Type B pancreatic cell (in vitro differentiated cells): ENCODE measurements at places on chromosomes 12 and 14. TPM values are rescaled to one million over a fixed set of nuclear protein-coding genes. Genes with fewer than 3 reads are reported as not detected.

DNA sequence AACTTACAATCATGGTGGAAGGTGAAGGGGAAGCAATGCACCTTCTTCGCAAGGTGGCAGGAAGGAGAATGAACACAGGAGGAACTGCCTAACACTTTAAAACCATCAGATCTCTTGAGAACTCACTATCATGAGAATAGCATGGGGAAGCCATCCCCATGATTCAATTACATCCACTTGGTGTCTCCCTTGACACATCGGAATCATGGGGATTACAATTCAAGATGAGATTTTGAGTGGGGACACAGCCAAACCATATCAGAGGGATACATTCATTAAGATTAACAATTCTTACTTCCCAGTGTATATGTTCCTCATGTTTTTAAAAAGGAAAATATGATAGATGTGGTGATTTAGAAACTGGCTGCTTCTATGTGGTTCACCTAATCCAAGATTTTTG is 117.9 kb downstream of the PDE3A start:
- no peak for DNase-seq

GRCh38 chr12:113537046-113537750 is 65.5 kb upstream of the LHX5 start:
- no peak for DNase-seq

DNA sequence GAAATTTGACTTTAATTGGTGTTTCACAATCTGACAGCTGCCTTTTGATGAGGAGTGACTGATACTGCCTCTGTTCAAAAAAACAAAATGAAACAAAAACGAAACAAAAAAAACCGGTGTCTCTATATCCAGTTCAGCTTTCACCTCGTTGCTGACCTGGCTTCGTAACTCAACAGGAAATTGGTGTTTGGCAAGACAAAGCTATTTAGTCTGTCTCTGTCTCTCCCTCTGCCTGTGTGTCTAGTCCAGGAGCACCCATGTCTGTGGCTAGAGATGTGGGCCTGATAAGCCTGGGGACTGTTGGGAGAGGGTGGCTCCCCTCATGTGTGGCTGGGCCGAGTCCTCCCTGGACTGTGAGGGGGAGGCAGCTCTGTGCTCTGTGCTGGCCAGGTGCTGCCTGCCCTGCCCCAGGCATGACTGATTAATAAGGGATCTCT is 11.3 kb downstream of the CACNA1C start:
- no peak for DNase-seq

DNA sequence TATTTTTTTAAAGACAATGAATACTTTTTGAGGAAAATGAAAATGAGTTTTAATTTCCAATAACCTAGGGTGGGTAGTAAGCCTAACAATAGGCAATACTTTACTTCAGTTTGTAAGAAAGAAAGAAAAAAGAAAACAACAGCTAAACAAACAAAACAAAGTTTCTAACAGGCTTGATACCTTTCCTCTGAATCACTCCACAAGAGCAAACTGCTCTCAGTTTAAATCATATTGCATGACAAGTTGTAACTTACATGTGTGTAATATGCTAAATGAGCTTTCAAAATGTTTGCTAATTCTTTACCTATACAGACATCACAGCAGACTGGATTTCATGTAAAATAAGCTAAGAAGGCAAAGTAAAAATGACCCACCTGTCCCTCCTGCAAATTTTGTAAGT is 6.7 kb upstream of the LMO3 start:
- no peak for DNase-seq

- DNase-seq = no peak
These were observed 1.5 kb downstream of the GSTZ1 start for GRCh38 chr14:77322250-77322902.

GRCh38 chr14:36747411-36748184 is 85.9 kb downstream of the PAX9 start:
- no peak for DNase-seq

GRCh38 chr12:71312768-71313403 is 126.7 kb upstream of the LGR5 start:
- DNase-seq = no peak

DNA sequence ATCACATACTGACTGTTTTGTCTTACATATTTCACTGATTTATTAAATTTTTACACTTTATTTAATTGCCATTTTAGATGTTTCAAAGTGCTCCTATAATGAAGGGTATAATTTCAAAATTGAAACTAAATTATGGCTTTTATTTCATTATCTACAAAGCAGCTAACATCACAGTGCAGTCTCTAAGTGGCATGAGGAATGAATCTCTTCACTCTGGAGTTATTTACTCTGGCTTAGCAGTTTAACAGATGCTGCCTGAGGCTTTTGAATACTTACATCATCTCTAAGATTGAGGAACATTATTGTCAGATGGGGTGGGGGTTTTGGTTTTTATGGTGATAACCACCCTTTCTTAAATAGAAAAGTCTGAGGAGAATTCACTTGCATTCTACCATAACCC is 386.4 kb downstream of the TRHDE start:
- DNase-seq = no peak

DNA sequence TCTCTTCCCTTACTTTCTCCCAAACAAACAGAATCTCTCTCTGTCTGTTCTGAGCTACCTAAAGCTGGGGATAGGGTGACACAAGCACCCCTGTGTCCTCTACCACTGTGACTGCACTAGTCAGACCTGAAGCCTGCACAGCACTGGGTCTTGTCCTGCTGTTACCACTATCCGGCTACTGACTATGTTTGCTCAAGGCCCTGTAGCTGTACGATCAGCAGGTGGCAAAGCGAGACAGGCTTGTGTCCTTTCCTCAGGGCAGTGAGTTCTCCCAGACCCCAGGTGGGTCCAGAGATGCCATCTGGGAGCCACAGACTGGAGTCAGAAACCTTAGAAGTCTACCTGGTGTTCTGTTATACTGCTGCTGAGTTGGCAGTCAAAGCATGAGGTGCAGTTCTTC is 116.4 kb downstream of the NUBPL start:
- DNase-seq = no peak

DNA sequence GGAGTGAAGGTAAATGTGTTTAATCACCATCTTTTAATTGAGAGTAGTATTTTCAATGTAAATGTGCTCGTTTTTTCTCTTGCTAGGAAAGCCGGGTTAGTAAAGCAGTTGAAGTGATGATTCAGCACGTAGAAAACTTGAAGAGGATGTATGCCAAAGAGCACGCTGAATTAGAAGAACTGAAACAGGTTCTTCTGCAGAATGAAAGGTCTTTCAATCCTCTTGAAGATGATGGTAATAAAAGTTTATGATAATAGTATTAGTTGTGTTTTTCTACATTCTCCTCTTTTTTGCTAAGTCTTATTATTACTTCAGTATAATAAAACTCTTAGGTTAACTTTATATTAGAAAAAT is 93.9 kb downstream of the DNAI7 start:
- DNase-seq = no peak

GRCh38 chr14:100611811-100612480 is 24.7 kb upstream of the BEGAIN start:
- DNase-seq = no peak

DNA sequence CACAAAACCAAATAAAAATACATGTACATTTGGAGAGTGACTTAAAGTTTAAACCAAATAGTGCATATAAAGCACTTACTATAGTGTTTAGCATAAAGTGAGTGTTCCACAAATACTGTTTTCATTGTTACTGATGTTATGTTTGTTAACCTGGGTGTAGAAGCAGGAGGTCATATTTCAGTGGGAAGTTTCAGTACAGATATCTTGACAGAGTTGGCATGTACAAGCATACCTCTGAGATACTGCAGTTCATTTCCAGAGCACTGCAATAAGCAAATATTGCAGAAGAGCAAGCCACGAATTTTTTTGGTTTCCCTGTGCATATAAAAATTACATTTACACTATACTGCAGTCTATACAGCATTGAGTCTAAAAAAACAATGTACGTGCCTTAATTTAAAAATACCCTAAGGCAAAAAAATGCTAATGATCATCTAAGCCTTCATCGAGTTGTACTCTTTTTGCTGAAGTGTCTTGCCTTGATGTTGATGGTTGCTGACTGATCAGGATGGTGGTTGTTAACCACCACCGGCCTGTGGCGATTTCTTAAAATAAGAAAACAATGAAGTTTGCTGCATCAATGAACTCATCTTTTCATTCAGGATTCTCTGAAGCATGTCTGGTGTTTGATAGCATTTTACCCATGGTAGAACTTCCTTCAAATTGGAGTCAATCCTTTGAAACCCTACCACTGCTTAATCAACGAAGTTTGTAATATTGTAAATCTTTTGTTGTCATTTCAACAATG is 361.1 kb upstream of the RPL10L start:
- no peak for DNase-seq

DNA sequence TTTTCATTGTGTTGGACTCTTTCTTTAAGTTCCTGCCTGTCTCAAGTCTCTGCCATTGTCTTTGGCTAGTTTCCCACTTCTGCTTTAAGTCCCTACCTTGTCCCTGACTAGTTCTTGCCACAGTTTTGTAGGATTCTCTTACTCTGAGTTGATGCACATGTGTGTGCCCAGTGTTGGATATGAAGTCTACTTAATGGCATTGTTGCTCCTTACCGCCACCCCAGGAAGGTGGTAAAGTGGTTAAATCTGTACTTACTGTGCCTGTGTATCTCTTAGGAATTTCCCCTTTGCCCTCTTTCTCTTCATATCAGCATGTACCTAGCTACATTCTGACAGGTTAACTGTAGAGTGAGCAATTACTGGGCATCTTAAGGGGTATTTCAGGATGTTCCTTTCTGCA is 227.1 kb downstream of the NUBPL start:
- no peak for DNase-seq

DNA sequence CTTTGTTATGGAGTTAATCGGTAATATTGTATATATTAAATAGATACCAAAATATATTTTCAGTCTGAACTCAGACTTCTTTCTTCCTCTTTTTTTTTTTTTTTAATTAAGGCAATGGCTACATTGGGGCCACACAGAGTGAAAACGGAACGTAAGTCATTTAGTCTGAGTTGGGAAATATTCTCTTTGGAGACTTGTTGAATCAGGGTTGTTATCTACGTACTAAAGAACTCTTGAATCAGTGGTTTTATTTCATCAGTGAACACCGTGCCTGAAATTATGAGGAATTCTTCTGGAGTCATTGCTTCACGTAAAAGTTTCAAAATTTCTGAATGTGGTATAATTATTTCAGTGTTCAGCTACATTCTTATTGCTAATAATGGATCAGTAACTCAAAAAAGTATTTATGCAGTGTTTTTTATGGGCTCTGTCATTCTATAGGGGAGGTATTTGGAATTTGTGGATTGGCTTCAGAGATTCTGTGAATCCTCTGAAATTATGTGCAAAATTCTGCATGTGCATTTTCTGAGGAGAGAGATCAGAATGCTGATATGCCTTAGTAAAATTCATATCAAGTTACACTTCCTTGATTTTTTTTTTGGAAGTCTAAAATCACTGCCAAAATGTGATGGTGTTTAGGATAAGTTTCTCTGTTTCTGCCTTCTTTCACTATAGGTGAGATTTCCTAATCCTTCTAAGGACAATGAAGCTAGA is 39.6 kb downstream of the BRMS1L start:
- DNase-seq = no peak

DNA sequence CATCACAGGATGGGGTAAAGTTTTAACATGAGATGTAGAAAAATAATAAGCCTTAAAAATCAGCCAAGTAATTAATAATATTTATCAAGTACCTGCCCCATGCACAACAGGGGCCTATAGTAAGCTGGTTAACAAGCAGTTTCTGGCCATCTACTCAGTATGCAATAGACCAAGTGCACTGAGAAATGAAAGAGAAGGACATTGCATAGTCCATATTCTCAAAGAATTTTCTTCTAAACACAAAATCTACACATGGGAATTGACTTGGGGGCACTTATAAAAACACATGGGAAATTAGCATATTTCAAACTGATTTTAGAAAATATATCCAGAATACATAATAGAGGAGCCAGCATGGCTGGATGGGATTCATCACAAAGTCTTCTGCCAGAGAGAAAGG is 109.5 kb downstream of the DIO2 start:
- DNase-seq = no peak

- no peak for DNase-seq
These were observed 12.3 kb downstream of the IFI27L1 start for GRCh38 chr14:94093418-94093817.

GRCh38 chr12:45183246-45183645 is 32.6 kb upstream of the ANO6 start:
- DNase-seq = no peak

DNA sequence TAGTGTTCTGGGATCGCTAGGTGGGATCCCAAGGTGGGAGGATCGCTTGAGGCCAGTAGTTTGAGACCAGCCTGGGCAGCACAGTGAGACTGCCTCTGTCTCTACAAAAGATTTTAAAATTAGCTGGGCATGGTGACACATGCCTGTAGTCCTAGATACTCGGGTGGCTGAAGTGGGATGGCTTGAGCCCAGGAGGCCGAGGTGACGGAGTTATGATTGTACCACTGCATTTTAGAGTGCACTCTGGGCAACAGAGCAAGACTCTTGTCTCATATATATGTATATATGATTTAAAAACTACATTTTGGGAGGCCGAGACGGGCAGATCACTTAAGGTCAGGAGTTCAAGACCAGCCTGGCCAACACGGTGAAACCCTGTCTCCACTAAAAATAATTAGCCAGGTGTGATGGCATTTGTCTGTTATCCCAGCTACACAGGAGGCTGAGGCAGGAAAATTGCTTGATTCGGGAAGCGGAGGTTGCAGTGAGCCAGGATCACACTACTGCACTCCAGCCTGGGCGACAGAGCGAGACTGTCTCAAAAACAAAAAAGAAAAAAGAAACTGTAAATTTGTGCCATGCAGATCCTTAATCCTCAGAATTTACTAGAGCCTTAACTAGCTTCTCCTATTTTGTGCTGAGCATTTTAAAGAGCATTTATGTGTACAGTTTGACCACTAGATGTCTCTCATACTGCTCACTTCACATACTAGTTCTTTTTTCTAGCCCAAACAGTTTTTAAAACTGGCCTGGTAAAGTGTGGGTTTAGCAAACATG is 114.8 kb downstream of the MON2 start:
- no peak for DNase-seq

Gene DCN
- total RNA-seq = 75.1 and 167 TPM in 2 replicates

Gene TMTC1
- 24.0 and 48.7 TPM in 2 replicates for total RNA-seq

Gene TAS2R31
- total RNA-seq = 2.1 and 4.3 TPM in 2 replicates

Gene IPO8
- 53.9 and 82.5 TPM in 2 replicates for total RNA-seq

Gene OAS1
- total RNA-seq = 19.1 and 34.4 TPM in 2 replicates

Gene ANG
- total RNA-seq = 24.5 and 43.0 TPM in 2 replicates

Gene SERPINA9
- not detected in 2 replicates for total RNA-seq

Gene ASB2
- 0.21 and 0.60 TPM in 2 replicates for total RNA-seq

Gene ADCY6
- 40.5 and 54.4 TPM in 2 replicates for total RNA-seq

Gene GNB3
- 6.3 and 25.2 TPM in 2 replicates for total RNA-seq

Gene RABGGTA
- 31.1 and 39.2 TPM in 2 replicates for total RNA-seq

Gene APPL2
- total RNA-seq = 38.3 and 46.1 TPM in 2 replicates

Gene NUBPL
- 14.5 and 16.5 TPM in 2 replicates for total RNA-seq

Gene DDX11
- total RNA-seq = 125 and 144 TPM in 2 replicates

Gene CACNA2D4
- 0.87 and 1.1 TPM in 2 replicates for total RNA-seq

Gene TMPRSS12
- total RNA-seq = 0.45 TPM in 1 of 2 replicates, not detected in the other
